ENCODE measurements at places on chromosomes 12 and 14. TPM values are rescaled to one million over a fixed set of nuclear protein-coding genes. Genes with fewer than 3 reads are reported as not detected.

ADGRD1 gene
- 10.8 TPM for total RNA-seq

DIO2 gene
- 0.80 TPM for total RNA-seq

DNA sequence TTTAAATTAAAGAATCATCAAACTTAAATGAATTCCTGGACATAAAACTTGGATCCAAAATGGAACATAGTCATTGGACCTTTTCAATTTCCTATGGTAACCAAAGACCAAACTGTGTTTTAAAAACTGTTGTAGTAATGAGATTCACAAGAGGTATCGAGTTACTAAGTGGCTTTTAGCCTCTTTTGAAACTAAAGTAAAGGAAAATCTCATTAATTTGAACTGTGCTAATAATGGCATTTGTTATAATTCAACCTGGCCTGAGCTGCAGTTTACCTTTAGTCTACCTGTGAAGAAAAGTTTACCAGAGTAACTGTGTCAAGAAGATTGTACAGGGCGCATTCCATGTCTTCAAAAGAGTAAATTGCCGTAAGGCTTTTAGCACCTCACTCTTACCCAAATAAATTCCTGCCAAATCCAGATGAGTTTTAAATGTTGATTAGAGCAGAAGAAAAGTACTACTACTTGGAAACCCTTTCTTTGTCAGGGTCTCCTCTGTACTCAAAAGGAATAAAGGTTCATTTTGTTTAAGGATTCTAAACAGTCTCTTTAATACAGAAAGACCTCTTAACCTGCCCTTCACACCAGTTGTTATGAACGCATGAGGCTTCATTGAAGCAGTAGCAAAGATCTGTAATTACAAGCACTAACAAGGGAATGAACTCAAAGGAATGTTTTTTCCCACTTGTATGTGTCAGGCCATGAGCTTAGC lies 17.1 kb upstream of the MED13L start:
- H3K27me3 ChIP-seq: no peaks in the 10 kb centered on the region
- H3K4me3 ChIP-seq: no peak overlapping the region
- peak; percentile 66 for DNase-seq
- peaks cover 7% of the 10 kb centered on the region for H3K4me1 ChIP-seq
- H3K27ac ChIP-seq: no peak overlapping the region
- H3K36me3 ChIP-seq: no peaks in the 10 kb centered on the region

DNA sequence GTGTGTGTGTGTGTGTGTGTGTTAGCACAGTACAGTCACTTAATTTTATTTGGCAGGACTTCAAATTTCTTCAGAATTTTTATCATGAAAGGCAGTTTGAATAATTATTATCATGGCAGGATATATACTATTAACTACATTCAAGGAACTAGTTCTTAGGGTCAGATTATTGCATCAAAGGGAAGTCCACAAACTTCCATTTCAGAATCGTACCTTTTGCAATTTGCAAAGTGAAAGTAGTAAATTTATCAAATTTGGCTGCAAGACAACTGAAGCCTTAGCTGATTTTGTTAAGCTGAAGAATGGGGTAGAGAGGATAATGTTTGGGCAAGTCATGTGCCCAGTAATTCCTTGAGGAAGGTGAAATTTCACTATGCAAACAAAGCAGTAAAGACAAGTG lies 68.2 kb downstream of the PLEKHG7 start:
- no peak for DNase-seq
- no peaks in the 10 kb centered on the region for H3K36me3 ChIP-seq
- peaks cover 5% of the 10 kb centered on the region for H3K4me1 ChIP-seq
- no peaks in the 10 kb centered on the region for H3K27me3 ChIP-seq
- H3K27ac ChIP-seq: no peak overlapping the region
- H3K4me3 ChIP-seq: no peak overlapping the region

DNA sequence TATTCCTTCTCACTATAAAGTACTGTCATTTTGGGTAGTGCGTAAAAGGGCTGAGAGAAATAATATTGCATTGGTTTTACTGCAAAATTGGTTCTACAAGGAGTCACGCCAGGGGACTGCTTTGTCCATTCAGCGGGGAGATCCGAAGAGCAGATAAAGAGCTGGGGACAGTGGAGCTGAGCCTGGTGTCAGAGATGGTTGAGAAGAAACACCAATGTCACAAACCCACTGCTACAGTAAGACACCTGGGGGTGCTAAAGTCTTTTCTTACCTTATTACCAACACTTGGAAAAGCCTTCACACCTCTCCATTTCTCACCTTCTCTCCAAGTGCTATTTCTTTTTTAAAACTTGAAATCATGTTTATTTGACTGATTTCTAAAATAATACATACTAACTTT lies 14.1 kb downstream of the IL31 start:
- H3K4me1 ChIP-seq: no peaks in the 10 kb centered on the region
- no peaks in the 10 kb centered on the region for H3K27me3 ChIP-seq
- H3K36me3 ChIP-seq: no peaks in the 10 kb centered on the region
- H3K4me3 ChIP-seq: no peak overlapping the region
- no peak overlapping the region for H3K27ac ChIP-seq

- no peak overlapping the region for H3K27ac ChIP-seq
- H3K4me3 ChIP-seq: no peak overlapping the region
- H3K27me3 ChIP-seq: no peaks in the 10 kb centered on the region
Measured at GRCh38 chr12:24285448-24285847, 336.0 kb upstream of the SOX5 start.

DNA sequence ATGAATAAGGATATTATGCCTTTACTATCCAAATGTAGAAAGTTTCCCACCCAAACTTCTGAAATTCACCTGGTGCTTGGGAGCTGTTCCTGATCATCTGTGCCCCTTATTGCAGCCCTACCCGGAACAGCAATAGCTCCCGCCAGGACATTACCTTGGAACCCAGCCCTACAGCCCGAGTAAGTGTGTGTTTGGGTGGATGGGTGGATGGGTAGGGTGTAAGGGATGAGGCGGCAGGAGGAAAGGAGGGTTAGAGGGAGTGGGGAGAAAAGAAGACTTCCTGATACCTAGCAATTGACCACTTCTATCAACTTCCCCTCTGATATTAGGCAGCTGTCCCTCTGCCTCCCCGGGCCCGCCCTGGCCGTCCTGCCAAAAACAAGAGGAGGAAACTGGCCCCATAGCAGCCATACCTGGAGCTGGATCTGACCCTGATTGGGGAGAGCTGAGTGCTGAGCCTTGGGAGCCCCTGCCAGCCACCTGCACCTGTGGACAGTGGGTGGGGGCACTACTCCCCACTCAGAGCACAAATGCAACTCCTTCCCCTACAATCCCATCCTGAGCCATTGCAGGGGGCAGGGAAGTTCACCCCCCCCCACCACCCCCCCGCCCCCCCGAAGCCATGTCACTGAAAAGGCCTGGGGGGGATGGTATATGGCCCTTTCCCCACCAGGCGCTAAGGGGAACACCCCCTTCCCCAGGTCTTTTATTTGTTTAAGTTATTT lies 6.4 kb downstream of the MBD6 start:
- H3K4me3 ChIP-seq: no peak overlapping the region
- H3K27me3 ChIP-seq: no peaks in the 10 kb centered on the region
- H3K4me1 ChIP-seq: peaks cover 13% of the 10 kb centered on the region
- H3K36me3 ChIP-seq: peaks cover 96% of the 10 kb centered on the region
- no peak for DNase-seq

DNA sequence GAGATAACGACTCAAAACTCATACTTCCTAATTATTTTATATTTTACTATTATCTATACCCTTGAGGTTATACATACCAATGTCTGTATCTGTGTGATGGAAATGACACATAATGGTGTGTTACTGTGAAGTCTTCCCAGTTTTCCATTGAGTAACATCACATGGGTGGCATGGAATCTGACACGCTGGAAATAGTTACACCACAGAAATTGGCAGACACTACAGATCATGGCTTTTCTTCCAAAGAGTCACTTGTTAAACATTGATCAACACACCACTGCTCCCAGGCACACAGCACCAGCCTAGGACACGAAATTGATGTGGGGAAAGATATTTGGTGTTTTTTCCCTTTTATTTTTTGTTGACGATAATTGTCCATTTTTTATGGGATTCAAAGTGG lies 33.0 kb upstream of the VWF start:
- H3K27ac ChIP-seq: no peak overlapping the region
- no peak for DNase-seq
- peaks cover 26% of the 10 kb centered on the region for H3K4me1 ChIP-seq
- H3K27me3 ChIP-seq: peaks cover 3% of the 10 kb centered on the region
- H3K36me3 ChIP-seq: no peaks in the 10 kb centered on the region
- H3K4me3 ChIP-seq: no peak overlapping the region

DNA sequence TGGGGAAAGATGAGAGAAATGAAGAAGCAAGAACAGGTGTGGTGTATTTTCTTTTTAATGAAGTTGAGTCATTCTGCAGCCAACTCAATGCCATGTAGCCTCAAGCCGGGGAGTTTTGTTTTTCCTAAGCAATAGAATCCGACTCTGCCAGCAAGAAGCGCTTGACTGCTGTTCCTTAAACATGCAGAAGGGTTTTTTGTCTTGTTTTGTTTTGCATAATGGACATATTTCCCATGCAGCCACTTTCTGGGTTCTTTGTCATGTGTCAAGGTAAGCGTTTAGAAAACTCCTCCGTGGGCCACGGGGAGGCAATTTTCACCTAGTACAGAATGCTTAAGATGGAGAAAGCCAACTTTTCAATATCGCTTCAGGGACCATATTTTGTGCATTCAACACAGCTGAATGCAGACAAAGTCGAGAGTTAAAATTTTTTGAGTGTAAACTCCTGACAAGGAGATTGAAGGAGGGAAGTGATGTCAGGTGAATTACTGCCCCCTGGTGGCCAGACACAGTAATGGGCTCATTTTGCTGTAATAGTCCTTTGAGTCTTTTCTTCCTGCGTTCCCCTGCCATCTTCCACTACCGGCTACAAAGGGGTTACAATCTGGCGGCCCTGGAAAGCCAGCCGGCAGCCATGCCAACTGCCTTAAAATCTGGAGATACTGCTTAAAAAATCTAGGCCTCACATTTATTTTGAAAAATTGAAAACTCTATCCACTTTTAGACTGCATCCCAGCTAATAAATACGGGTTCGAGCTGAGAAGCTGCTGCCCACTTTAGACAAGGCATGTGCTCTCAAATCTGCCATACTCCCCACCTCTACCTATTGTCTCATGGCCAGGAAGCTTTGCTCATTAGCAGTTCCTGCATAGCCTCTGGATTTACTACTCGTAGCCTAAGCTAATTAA lies 3.2 kb upstream of the FICD start:
- peaks cover 15% of the 10 kb centered on the region for H3K4me1 ChIP-seq
- peak; percentile 79 for DNase-seq
- no peak overlapping the region for H3K4me3 ChIP-seq
- no peaks in the 10 kb centered on the region for H3K36me3 ChIP-seq

All from muscle of leg (tissue), 16 donors.